Amniotic stem cell (primary cell): ENCODE measurements at places on chromosomes 16 and 17.

DNA sequence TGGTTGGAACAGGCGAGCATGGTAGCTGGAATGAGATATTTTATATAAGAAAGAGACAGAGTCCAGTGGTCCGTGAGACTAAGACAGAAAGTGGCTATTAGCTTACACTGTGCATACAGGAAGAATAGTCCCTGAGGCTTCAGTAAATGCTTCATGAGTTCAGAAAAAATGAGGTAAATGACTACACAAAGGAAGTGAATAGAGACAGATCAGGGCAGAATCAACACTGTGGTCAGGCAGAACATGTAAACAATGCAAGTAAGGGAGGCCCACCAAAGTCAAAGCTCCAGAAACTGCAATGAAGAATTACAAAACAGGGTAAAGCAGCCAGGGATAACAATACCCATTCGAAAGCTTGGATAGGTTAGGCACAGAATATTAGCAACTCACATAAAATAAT lies 4.8 kb downstream of the ABCA10 start:
- DNase-seq, result no peak

DNA sequence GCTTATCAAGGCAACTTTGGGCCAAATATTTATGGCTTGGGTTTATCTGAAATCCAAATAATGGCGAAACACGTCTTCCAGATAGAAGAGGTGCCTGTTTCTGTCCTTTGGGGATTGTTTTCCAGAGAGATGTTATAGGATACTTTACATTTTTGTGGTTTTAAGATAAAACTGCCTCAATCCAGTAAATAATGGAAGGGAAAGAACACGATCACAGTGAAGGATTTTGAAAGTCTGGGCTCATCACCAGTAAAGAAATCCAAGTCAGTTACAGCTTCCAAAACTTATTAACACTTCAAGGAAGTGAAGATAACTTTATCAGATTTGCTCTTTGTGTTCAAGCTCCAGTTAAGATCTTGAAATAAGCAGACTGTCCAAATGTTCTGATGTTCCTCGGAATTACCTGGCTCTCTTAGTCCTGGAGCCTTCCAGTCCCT lies 30.1 kb downstream of the DNAH2 start:
- DNase-seq, result no peak

DNA sequence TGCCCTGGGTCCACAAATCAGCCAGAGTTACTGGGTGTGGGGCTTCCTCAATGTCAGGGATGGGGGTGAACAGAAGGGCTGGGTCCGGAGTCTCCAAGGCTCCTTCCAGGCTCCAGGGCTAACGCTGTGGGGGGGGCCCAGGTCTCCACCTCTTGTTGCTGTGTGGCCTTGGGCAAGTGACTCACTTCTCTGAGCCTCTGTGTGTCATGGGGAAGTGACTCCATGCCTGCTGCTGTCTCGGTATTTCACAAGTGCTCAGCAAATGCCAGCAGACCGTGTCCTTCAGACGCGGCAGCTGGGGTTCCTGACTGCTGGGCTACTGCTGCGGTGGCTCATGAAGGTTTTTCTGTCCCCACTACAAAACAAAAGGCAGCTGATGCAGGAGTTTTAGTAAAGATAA lies 26.6 kb downstream of the JPH3 start:
- DNase-seq, result peak; percentile 57

- DNase-seq, result peak; percentile 18
Observed at GRCh38 chr17:69525920-69526841, 111.7 kb downstream of the MAP2K6 start.
